Effector memory CD4-positive, alpha-beta T cell (primary cell): ENCODE measurements at places on chromosomes 7 and 10.

DNA sequence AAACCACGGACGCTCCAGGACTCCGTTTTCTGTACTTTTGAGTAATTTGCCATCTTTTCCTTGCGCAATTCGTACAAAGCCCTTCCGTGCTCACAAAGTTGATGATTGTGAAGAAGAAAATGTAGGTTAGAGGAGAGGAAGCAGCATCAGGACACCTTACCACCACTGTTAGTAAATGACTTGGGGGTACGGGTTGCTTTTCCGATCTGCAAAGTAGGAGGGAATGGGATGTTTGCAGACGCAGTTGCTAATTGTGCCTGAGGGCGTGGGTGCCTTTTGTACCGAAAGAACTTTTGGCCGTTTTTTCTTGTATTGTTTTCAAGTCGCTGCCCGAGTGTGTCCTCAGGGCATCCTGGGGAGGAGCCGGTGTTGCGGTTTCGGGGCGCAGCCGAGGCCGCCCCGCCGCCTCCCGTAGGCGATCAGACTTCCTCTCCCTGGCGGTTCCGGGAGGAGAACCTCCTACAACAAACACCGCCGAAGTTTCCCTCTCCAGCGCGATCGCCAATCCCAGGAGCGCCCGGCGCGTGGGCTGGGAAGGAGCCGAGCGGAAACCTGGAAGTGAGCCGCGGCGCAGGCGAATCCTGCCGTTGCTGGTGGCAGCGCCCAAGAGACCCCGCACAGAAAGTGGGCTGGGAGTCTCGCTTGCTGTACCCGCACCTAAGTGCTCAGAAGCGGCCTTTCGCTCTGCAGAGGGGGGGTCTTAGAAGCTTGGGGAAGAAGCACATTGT lies 1.0 kb downstream of the PRR15 start:
- DNase-seq, result no peak

- no peak for DNase-seq
Measured at GRCh38 chr7:42135728-42136127, 101.3 kb downstream of the GLI3 start.

DNA sequence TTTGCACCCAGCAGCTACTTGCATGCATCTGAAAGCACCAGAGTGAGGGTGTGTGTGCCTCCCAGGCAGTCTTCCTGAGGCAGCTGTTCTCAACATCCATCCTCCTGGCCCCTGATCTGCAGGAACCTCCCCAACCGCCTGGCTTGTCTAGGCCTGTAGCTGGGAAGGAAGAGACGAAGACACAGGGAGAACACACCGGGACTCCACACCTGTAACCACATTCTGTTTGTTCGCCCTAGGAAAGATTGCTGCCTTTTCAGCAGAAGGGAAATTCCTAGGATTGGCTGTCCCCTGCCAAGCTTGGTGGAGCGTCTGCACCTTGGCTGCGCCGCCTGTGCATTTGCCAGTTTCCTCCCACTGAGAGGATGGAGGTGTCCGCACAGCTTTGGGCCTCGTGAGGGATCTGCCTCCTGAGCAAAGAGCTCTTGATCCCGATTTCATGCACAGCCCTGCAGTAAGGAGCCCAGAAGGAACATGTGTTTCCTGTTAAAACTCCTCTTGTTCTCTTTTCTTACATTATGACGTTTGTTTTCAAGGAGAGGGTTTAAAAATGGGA lies 154.6 kb downstream of the TPST1 start:
- DNase-seq, result no peak

DNA sequence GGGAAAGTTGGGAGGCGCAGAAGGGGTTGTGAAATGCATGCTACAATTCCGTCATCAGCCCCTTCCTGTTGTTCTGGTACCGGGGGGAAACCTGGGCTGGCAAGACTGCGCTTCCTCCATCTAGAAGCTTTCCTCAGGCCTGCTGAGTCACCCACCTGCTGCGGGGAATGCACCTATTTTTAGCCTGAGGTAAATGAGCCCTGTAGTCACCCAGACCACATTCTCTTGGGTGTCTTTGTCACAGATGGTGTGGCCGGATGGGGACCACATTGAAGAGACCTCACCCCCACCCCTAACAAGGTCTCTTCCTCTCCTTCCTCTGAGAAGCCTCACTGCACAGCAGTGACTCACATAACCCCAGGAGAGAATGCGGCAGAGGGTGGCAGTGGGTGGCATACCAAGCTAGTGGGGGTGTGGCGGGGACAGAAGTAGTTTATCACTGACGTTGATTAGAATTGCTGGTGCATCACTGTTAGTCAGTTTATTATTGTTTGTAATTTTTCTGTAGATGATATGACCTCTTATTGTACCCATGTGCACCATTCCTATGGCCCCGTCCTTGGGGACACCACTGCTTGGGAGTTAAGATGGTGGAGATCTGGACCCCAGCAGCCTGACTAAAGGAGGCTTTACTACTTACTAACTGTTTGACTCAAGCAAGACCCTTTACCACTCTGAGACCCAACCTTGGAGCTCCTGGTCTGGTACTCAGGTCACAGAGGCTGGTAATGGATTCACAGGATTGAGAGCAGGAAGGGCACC lies 83.0 kb upstream of the DUSP5 start:
- DNase-seq, result peak; percentile 81

DNA sequence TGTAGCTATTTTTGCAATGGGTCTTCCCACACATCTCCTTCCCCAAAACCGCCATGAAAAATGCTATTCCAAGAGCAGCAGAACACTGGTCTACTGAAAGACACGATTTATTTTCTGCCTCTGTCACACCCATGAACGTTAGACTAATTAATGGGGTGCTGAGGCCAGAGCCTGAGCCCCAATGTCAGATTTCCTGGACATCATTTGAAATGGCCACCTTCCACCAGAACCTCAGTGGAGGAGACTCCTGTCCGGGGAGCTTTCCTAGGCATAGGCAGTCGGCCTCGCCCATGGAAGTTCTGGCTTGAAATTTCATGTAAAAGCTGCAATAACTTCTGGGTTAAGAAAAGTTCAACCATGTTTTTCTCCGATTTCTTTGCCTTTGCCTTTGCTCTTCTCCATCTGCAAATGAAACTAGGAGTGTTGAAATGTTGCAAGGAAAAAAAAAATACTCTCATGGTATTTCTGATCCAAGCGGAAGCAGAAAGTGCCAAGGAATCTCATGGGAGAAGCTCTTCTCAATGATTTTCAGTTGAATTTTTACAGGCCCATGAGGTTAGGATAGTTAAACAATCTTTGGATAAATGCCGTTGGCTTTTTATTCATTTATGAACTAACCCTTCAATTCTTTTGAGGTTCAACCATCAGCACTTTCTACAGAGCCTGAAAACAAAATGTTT lies 570.8 kb upstream of the MGMT start:
- DNase-seq, result no peak

DNA sequence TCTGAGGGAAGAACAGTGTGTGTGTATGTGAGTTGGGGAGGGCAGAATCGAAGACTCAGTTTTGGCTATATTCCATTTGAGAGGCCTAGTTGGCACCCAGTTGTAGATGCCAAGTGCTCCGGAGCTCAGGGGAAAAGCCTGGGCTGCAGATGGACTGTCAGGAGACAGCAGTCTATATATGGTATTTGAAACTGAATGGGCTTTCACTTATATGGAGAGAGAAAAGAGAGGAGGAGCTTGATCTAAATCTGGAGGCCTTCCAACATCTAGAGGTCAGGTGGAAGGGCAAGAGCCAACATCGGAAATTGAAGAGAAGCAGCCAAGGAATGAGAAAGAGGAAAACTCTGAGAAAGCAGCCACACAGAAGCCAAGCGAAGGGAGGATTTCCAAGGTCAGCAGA lies 350.8 kb upstream of the BMPER start:
- DNase-seq, result no peak

- no peak for DNase-seq
Measured at GRCh38 chr10:80411267-80411668, 2.9 kb downstream of the PRXL2A start.

GRCh38 chr10:86204421-86205305 lies 161.9 kb downstream of the GRID1 start:
- DNase-seq, result no peak

DNA sequence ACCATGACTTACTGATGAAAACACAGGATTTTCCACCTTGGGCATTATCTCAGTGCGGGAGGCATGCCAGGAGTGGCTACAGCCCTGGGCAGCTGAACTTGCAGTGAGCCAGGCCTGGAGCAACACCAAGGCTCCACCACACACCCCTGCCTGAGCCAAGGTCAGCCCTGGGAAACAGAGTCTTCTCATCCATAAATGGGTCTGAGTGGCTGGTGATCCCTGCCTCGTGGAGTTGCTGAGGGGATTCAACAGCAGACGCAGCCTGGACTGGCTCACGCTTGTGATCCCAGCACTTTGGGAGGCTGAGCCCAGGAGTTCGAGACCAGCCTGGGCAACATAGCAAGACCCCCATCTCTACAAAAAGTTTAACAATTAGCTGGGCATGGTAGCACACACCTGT lies 32.2 kb downstream of the SPOCK2 start:
- no peak for DNase-seq

DNA sequence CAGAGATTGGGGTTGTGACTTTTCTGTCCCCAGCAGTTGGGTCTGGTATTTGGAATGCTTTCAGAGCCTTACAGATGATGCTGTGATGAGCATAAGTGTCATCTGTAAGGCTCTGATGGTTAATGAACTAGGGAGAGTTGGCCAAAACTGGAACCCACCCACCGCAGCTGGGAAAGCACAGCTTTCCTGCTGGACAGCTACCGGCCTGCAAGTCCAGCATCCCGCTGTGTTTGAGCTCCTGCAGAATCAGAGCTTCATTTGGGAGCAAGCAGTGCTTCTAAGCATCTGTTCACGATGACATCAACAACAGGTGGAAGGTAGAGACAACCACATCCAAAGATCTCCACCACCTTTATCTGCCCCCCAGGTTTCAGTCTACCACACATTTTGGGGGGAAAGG lies 11.7 kb downstream of the UCN3 start:
- DNase-seq, result no peak

DNA sequence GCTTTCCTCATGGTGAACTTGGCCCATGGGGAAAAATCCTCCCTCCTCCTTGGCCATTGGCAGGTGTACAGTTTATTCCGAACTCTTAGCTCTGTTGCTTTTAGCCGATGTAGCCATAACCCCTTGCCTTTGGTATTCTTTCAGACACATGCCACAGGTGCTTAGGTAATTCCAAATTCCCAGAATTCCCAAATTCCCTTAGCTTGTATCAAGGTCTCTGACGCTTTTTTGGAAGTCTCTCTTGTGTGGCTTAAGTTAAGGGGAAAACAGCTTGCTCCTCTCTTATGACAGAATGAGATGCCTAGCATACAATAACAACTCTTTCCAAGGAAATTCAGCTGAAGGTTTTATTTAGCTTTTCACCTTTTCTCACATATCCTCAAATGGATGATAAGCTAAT lies 68.0 kb downstream of the SUGCT start:
- no peak for DNase-seq

DNA sequence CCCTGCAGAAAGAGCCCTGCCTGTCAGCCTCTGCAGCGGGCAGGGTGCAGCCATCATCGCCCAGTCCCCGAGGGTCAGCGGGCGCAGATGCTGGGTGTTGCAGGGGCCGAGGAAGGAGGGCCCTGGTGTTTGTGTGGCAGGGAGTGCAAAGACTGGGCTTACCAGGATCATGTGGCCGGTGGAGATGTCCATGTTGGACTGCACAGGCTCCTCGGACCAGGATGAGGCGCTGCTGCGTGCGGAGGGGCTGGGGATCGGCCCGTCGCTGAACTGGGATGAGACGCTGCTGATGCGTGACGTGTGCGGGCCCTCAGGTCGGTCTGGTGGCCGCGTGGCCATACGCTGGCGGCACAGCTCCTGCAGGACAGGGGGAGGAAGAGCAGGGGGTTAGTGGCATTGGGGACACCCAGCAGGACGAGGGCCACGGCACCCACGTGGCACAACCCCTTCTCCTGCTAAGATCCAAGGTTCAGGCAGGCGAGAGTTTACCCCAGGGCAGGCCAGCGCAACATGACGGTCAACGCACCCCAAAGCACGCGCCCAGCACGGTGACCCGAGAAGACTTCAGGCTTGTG lies 319.5 kb downstream of the DNAJB6 start:
- no peak for DNase-seq

- DNase-seq, result no peak
Measured at GRCh38 chr10:71923138-71923692, 41.0 kb upstream of the CHST3 start.

DNA sequence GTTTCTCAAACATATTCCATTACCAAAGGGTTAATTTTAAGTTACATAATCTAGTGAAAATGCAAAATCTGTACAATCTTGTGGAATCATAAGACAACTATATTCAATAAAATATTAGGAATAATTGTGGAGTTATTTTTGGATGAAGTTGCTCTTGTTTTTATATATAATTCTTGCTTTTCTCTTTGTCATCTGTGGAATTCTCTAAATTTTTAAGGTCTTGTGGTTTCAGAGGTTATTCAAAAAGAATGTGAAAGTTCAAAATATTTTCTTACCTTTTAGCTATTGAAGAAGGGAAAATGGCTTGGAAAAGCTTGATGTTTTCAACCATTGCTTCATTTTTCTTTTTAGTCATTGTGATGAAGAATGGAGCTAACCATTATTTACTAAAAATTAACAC lies 552.1 kb downstream of the TFEC start:
- no peak for DNase-seq

DNA sequence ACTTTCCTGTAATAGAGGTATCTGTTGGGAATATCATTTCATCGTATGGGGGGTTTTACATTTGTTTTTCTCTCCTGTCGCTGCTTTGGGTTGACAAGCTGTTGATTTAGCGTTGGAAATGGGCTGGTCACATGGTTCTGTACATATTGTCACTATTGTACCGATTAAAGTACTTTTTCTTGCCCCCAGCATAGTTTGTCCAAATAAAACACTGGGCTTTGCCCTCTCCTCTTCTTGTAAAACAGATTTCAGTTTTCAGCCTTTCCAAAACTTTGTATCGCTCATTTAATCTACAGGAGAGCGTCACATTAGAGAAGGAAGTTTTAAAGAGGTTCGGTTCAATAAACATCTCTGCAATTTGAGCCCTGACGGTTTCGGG lies 4.0 kb downstream of the BMI1 start:
- no peak for DNase-seq

DNA sequence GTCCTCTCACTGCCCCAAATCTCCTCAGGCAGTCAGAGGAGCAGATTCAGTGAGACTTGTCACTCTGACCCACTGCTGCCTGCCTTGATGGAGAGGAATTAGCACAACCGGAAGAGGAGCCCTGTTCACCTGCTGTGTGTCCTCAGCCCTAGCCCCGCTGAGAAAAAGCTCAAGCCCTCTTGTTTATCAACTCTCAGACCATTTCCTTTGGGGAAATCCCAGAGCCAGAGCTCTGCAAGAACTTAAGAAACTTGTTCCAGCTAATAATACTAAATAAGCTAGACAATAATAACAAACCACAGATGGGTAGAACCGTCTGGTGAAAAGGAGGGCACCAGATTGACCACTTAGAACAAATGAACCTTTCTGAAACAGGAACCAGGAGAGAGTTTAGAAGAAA lies 37.7 kb upstream of the ITGB1 start:
- no peak for DNase-seq

DNA sequence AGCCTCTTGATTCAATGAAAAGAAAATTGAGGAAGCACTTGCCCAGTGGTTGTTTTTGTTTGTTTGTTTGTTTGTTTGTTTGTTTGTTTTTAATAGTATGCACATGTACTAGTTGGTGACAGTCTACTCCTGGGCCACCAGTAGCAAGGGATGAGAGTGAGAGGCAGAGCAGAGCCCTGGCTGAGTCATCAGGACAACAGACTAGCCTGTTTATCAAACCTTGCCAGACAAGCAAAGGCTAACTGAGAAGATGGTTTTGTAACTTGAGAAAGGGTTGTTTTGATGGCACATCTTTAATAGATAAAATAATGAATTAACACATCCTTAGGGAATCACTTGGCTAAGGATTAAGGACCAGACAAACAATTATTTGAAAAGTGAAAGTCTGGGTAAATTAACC lies 78.1 kb downstream of the INHBA start:
- DNase-seq, result no peak
